ENCODE measurements at places on chromosomes 11 and 22.

- no peak for DNase-seq
These were observed 188.9 kb downstream of the ST3GAL4 start for GRCh38 chr11:126544108-126545056.

- DNase-seq, result no peak
These were observed 741.8 kb upstream of the LUZP2 start for GRCh38 chr11:23755076-23755475.

GRCh38 chr11:44634401-44635281, 69.2 kb downstream of the CD82 start:
- no peak for DNase-seq

DNA sequence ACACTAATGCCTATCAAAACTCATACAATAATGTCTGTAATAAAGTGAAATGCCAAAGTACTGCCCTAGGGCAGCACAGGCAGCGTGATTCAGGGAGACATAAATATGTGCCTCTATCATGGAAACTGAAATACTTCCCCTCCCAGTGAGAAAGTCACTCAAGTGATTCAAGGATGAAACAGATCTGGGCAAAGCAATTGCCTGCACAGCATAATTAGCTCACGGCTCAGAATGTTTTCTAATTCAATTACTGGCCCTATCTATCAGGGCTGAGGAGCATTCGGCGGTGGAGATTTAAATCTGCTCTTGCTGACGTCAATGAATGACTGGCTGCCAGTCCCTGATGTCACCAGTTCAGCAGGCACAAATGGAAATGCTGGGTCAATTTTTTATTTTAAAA, 27.7 kb upstream of the PPP2R1B start:
- DNase-seq, result no peak

DNA sequence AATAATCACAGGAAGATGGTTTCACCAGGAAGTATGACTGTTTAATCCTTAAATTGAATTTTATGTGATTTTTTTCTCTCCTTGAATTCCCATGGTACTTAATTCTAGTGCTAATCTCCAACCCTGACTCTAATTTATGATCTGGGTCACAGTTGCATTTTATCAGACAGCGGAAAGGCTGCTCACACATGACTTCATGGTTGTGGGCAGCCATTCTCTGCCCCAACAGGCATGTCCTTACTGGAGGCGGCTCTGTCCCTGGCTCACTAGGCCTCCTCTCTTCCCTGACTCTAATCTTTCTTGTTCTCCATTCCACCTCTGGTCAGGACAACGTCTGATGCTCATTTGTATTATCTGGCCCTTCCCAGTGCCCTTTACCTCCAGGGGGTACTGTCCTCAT, 184.4 kb downstream of the CHST1 start:
- DNase-seq, result no peak

DNA sequence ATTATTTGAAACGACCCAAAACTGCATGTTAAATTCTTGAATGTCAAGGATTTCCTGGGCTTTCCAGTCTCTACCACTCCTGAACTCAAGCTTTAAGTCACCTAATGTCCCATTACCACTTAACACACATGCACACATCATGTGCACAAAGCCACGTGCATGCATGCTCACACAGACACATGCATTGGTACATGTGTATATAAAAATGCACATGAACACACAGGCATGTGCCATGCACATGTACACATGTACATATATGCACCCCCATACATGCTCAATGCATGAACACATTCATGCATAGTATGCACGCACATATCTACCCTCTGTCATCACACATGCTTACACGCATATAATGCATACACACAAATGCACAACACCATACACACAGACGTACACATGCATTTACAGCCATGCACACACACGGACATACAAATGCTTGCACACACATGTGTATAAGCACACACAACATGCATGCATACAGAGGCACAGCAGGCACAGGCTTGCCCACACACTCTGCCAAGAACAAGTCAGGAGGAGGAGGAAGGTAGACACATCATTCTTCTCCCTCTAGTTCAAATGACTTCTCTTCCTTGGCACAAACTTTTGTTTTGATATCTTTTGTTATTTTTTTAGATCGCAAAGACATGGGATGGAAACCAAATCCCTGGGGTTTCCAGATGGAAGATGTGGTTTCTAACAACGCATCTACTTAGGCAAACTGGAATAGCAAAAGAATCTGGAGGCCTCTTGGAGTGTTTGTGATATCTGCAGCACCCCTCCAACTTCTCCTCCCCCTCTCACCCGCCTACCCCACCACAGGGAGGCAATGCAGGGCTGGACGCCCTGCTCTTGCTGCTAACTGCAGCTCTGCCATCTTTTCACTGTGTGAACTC, 24.6 kb downstream of the RASD2 start:
- no peak for DNase-seq

GRCh38 chr11:118610773-118611432, 3.5 kb downstream of the PHLDB1 start:
- DNase-seq, result peak; percentile 51

- no peak for DNase-seq
These were observed 79.1 kb downstream of the TBC1D22A start for GRCh38 chr22:46841522-46841921.

- peak; percentile 48 for DNase-seq
These were observed at the start of gene CTSF for GRCh38 chr11:66568124-66568916. Gene CTSF (minus strand): TSS chr11:66568606. CDS start chr11:66568486, 120 bp downstream.

DNA sequence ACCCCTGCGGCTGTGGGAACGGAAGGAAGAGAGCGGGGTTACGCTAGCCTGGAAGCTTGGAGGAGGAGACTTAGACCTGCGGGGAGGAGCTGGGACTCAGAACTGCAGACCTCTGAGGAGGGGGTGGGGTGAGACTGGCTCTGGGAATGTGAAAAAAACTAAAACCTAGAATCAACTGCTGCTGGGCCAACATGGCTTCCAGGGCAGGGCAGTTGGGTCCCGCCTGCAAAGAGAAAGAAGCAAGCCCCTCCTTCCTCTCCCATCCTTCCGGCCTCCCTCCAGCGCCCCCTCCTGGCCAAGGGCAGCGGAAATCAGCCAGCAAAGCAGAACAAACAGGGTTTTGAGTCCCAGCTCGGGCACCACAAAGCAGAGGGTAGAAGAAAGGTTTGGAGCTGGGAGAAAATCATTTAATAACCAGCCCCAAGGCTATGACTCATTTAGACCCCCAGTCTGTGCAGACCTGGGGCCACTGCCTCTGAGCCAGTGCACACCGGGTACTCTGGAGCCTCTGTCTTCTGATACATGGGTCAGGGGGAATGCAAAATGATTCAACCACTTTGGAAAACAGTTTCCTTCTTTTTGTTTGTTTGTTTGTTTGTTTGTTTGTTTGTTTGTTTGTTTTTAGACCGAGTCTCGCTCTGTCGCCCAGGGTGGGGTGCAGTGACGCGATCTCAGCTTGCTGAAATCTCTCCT, 7.3 kb upstream of the NCF4 start:
- DNase-seq, result peak; percentile 71

- DNase-seq, result no peak
These were observed 28.0 kb downstream of the OR5B17 start for GRCh38 chr11:58330861-58331260.

GRCh38 chr11:33696931-33697638, 3.5 kb downstream of the C11orf91 start:
- no peak for DNase-seq

DNA sequence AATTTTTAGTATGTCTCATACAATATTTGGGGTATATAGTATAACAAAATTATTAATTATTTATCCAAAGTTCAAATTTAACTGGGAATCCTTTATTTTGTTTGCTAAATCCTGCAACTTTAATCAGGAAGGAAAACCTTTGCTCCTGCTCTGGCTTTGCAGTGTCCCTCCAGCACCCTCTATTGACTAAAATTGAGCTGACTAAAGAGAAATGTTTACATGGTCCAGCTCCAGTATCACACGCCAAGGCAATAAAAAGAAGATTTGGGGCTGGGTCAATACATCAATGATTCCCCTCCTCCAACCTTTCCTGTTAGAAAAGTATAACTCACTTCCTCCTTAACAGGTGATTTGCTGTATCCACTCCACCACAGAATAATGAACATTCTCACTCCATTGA, 153.0 kb upstream of the LRRC4C start:
- DNase-seq, result no peak

- DNase-seq, result no peak
These were observed 8.4 kb upstream of the BID start for GRCh38 chr22:17782621-17783020.

- no peak for DNase-seq
These were observed 64.6 kb downstream of the AMOTL1 start for GRCh38 chr11:94832604-94833235.

Measured in hematopoietic multipotent progenitor cell treated with erythropoietin and hydrocortisone succinate and interleukin-3 and kit ligand, for 15 days (in vitro differentiated cells).